DMS53 (cell line): ENCODE measurements at places on chromosomes 6 and 20.

GRCh38 chr20:40682104-40682981, 6.7 kb downstream of the MAFB start:
- DNase-seq, result no peak

- no peak for DNase-seq
Measured at GRCh38 chr20:7650086-7650879, 290.0 kb downstream of the HAO1 start.

DNA sequence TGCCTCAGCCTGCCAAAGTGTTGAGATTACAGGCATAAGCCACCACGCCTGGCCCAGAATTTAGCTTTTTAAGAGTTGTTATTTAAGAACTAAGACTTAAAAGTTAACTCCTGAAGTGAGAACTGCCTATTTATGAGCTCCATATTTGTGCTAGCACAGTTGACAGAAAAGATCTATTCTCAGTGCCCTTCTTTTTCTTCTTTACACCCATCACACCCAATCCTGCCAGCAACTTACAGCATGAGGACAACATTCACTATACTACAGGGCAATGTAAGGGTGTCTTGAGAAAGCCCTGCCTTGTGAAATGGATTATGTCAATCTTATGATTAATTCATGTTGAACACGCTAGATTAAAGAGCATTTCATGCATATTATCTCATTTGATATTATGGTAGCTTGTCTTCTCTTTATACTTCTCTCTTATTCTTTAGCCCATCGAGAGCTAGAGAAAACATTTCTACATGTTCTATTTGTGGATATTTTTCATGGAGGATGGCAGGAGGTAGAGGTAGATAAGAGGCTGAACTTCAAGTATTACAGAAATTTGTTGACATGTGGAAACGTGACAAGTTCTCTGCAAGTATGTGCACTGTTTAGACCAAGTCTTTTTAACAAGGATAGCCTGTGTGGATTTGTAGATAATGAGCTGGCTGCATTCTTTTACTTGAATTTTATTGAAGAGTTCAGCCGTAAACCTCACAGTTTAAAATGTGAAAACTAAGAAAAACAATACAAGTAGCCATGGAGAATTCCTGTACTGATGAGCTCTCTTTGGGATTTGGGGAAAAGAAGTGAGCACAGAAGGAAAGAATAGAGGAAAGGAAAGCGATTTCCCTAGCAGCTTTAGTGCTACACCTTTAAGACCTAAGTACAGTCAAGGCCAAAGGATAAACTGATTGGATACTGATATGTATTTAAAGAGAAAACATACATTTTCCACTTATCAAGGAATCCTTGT, 212.2 kb downstream of the ARHGAP18 start:
- DNase-seq, result no peak

DNA sequence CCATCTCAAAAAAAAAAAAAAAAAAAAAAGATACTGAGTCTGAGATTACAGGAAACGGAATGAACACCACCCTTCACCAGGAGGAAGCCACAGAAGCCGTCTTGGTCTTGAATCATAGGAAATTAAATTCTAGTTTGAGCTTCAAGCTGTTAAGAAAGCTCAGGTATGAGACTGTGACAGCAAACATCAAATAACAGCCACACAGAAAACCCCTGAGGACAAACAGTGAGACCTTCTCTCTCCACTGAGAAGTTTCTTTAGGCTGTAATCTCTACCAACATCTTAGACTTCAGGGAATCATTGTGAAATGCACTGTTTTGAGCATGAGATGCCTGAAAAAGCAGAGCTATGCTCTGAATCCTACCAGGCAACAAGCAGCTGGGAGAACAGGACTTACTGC, 30.8 kb downstream of the PDE10A start:
- no peak for DNase-seq

GRCh38 chr6:107776415-107776814, 47.7 kb downstream of the SCML4 start:
- no peak for DNase-seq

- no peak for DNase-seq
Measured at GRCh38 chr6:137740091-137740755, 126.8 kb upstream of the TNFAIP3 start.

GRCh38 chr20:40565682-40566040, 123.4 kb downstream of the MAFB start:
- DNase-seq, result no peak

- no peak for DNase-seq
Measured at GRCh38 chr6:145705561-145705960, 29.8 kb downstream of the EPM2A start.
